HuH-7 (cell line): ENCODE measurements at places on chromosomes 7 and 10.

- DNase-seq, result no peak
Measured at GRCh38 chr7:148999192-148999591, 29.1 kb downstream of the PDIA4 start.

- no peak for DNase-seq
Measured at GRCh38 chr10:126910798-126911197, 5.6 kb downstream of the DOCK1 start.

- DNase-seq, result no peak
Measured at GRCh38 chr7:150897502-150898474, 45.5 kb downstream of the AOC1 start.

GRCh38 chr7:156843157-156843556 lies 49.8 kb downstream of the LMBR1 start:
- DNase-seq, result no peak

DNA sequence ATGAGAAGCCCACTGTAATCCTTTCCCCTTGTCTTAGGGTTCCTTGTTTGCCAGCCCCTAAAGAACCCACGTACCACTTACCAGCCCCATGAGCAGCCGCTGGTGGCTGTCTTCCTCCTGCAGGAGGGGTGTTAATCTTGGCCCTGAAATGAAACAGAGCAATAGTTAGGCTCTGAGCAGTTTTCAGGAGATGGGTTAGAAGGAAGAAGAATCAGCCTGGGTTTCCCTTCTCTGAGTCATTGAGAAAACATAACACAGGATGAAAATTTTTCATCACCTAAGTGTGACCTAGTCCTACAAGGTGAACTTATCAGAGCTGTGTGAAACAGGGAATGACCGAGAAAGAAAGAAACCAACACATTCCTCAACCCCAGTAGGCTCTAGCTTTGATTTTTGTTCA lies 90.0 kb downstream of the GSAP start:
- no peak for DNase-seq

- DNase-seq, result no peak
Measured at GRCh38 chr10:83603708-83604107, 535.6 kb upstream of the GHITM start.

DNA sequence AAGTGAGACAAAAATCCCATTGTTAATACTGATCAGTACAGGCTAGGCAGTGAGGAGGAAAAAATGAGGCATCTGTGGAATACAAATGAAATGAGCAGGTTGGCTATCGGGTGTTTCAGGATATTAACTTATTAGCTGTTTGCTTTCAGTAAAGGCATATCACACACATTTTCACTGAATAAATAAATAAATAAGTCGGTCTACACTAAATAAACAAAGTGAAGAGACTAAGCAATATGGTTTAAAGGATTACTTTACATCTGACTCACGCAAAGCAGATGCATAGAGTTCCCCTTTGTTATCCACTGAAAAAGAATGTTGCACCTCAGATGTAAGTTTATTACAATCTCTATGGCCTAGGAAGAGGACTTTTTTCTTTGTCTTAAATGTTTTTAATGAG lies 6.3 kb upstream of the SEMA3A start:
- DNase-seq, result no peak

DNA sequence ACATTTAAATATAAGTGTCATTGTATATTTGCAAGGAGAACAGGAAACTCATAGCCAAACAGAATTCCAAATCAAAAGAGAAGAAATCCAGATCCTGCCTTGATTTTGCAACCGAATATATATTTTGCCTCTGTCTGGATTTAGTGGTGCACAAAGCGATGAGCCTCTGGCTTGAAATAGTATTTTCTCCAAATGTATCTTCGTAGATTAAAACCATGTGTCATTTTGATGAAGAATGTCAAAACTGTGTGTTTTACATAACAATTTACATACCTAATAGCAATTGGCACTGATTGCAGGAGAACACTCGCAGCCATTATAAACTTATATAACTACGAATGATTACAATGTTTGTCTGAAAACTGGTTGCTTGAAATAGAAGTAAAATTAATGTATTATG lies 156.4 kb downstream of the ARID5B start:
- DNase-seq, result no peak

DNA sequence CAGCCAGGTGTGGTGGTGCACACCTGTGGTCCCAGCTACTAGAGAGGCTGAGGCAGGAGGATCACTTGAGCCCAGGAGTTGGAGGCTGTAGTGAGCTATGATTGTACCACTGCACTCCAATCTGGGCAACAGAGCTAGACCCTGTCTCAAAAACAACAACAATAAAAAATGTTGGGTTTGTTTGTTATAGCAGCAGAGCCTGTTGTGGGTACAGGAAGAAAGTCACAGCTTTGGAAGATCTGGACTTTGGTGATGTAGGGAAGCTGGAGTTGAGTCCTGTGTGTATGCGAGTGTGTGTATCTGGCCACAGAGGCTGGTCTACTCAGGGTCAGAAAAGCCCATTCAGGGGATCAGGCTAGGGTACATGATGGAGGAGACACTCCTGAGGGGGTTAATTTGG lies 3.9 kb downstream of the GRID2IP start:
- DNase-seq, result no peak
